ENCODE measurements at places on chromosomes 13 and 19.

GRCh38 chr19:1362387-1363257 is 21.1 kb upstream of the NDUFS7 start:
- no peak for DNase-seq

- no peak for DNase-seq
Observed at GRCh38 chr19:36041831-36042230, 9.2 kb upstream of the CLIP3 start.

DNA sequence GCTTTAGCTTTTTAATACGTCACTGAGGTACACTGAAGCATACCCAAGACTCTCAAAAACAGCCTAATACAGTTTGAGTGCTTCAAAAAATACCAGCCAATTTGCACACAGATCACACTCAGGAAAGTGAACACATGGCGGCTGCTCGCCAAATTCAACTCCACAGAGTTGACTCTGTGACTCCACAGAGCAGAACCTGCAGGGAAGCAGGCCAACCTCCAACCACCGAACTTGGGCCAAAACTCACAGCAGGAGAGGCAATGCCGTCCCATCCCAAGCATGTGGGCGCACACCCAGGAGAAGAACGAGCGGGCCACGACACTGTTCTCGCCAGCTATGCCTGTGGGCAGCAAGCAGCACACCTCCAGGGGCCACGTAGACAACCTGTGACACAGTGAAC is 21.1 kb downstream of the ELL start:
- DNase-seq, result no peak

DNA sequence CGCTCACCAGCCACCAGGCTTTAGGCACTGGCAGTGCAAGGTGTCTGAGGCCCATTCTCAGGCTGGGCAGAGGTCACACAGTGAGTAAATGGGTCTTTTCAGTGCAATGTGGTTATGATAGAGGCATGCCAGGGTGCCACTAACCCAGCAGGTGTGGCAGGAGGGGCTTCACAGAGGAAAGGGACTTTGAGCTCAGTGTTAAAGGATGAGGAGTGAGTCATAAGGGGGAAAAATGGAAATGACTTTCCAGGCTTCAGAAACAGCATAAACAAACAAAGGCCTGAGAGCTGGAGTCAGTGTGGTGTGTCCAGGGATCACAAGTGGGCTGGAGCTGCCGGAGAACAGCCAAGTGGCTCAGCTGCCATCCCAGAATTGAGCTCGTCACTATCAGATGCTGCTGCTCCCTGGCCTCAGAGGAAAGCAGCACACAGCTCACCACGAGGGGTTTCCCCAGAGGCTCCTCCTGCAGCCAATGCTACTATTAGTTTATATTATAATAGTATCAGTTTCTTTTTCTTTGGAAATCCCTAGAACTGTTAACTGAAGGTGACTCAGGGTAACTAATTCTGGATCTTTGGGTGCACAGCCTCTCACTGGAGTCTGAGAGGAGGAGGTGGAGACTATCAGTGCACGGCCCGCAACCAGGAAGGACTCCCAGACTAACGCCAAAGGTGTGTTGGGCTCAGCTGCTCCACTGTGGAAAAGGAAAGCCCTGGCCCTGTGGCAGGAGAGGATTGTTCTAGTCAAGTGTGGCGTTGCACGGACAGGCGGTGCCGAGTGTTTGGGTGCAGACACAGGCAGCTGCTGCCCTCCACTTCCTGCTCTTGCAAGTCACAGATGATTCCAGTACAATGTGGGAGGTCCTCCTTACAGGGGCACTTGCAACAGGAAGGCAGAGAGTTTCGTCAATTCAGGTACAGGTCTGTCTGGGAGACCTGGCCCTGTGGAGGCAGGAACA is 39.5 kb downstream of the DHRS12 start:
- DNase-seq, result peak; percentile 56

DNA sequence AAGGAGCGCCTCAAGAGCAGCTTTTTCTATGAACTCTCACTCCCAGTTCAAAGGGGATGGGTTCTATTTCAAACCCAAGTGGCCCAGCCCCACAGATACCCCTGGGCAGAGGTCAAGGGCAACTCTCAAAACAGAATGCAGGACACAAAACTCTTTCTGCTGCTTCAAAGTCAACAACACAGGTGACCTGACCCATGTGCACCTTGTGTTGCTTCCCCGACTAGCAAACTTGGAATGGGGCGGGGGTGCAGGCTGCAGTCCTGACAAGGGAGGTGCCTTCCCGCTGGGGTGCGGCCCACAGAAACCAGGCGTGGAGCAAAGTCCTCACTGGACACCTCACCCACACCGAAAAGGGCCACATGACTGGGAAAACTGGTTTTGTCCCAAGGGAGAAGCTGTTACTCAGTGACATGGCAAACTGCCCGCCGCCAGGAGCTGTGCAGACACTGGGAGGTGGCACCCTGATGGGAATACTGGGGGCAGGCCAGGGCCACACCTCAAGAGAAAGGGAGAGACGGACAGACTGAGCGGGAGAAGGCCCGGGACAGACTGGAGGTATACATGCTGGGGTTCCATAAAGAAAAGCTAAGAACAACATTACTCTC is 17.4 kb downstream of the ZC3H4 start:
- no peak for DNase-seq

All from GM19239 (cell line).